Stimulated activated CD4-positive, alpha-beta T cell treated with anti-CD3 and anti-CD28 coated beads, Interleukin-2, amount 100 ng/mL, for 24 hours (primary cell): ENCODE measurements at places on chromosomes 1 and 21.

DNA sequence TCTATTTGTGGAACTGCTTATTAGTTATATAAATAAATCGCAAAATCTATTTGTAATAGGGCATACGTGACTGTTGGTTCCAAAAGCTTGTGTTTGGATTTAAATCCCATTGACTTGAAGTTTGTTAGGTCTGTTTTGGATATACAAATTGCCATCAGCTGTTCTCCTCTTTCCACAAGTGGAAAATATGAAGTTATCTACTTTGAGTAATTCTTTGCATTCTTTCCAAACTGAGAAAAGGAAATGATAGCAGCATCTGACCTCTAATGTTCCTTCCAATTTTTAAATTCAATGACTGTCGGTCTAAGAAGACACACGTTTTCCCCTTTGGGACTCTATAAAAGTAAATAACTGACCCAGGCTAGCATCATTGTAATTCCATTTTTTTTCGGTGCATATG is 165.7 kb upstream of the SGIP1 start:
- no peak for DNase-seq

DNA sequence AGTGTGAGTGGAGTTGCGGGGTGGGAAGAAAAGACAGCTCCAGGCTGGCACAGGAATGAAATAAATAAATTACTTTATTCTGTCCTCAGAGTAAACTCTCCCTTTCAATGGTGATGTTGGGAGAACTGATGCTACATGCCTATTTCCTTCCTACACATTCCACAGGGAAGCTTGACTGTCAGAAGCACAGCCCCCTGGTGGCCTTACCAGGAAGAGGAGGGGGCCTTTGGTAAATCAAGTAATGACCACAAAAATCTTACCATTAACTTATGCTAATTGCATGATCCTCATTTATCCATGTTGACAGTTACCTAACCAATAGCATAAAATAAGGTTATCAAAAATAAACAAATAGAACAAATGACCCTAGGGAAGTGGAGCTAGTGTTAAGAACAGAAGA is 605.0 kb upstream of the PKN2 start:
- DNase-seq, result no peak

DNA sequence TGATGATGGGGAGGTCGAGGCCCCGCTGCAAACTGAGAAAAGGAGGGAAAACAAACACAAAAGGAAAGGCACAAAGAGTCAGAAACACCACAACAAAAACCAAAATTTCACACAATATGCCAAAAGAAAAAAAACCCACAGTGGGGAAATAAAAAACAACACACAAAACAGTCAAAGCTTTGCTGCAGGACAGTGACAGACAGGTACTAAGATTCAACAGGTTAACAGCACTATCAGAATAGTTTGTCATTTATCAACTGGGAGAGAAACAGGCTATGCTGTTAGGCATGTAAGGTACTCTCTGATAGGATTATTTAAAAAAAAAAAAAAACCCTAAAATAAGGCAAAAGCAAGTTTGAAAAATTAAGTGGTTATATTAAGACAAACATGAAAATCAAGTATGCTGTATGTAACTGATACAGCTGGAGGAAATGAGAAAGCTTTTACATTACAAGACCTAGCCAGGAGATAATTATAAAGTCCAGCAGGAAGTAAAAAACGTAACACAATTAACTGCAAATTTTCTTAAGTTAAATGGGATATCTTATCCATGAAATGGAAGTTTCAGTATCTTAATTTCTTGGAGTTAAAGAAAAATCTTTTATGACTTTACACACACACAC is 179.0 kb downstream of the EIF4G3 start:
- no peak for DNase-seq

DNA sequence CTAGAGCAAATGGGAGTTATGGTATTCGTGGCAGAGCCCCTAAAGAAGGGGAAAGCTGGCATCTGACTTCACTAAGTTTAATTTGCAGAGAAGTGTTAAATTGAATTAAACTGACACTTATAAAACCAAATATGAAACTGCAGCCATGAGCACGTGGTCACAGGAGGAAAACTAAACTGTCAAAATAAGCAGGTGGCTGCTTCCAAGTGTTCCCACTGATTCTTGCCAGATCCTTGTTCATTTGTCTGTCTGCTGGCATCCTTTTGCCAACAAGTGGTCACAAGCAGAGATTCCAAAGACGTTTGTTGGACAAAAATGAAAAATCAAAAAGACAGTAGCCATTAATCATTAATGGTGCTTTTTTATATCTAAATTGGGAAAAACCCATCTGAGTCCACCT is 6.5 kb upstream of the CELA2B start:
- DNase-seq, result no peak

- peak; percentile 93 for DNase-seq
These were observed 13.2 kb downstream of the AGRN start for GRCh38 chr1:1033009-1033587.

- DNase-seq, result no peak
These were observed 1423.4 kb downstream of the NCAM2 start for GRCh38 chr21:22421416-22422180.

GRCh38 chr1:193680924-193681316 is 494.5 kb upstream of the B3GALT2 start:
- DNase-seq, result no peak

DNA sequence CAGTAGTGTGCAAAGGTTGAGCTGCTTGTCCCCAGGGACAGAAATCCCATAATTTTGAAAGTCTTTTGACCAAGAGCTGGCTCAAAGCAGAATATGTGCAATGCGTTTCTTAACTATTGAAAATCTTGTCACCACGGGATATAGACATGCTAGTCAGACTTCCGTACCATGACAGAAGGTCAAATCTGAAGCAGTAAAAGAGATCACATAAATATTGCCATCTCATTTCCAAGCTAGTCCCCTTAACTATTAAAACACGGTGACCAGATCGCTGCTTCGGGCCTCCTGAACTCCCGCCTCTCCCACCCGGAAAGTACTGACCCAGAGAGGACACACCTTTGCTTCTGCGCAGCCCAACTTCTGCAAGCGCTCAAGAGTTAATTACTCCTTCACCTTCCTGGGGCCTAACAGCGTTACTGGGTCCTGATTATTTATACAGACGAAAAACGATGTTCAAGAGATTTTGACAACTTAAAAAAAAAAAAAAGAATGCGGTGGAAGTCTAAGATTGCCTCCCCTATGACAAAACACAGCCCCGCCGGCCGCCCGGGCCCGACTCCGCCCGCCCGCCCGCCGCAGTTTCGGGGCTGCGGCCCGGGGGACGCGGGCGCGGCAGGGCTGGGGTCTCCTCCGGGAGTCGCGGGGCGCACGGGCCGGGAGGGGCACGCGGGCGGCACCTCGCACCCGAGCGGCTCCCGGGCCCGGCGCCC is 692 bp downstream of the SORT1 start:
- no peak for DNase-seq

GRCh38 chr1:173009597-173009996 is 41.1 kb downstream of the TNFSF18 start:
- no peak for DNase-seq

- DNase-seq, result peak; percentile 49
These were observed 569 bp upstream of the WARS2 start for GRCh38 chr1:119141020-119141424.

GRCh38 chr1:244952940-244953339 is 88.6 kb upstream of the HNRNPU start:
- no peak for DNase-seq

DNA sequence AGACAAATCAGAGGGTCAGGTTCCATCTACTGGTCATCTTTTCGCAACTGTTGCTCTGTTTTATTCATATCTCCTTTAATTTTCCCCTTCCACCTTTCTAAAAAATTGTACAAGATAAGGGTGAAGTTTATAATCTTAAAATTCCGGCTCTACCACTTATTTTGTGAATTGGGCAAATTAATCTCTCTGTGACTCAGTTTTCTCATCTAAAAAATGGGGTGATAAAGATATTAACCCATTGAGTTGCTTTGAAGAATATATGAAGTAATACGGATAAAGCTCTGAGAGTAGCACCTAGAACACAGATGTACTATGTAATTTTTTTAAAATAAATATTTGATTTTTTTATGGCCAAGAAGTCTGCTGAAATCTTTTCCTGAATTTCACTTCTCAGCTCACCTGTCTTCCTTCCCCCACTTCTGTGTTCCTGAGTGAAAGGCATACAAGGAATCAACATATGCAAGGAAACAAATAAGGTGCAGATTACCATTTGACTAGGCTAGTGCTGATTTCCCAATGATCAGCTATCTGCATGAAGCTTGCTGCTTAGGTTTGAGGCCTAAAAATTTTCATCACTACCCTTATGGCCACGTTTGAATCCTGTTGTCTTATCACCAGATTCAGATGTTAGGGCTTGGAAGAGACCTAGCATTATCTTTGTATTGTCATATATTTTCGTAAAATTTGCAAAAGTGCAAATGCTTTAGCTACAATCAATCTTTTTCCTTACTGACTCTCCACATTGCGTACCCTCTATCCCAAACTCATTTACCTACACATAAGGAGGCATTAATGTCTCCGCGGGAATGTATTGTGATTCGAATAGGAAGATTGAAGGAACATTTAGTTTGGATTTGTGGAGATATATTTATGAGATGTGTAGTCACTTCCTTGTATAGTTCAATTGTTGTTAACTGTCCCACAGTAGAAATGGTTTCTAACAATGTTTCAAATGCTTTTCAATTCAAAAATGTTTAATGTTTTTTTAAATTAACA is 718.3 kb upstream of the PTBP2 start:
- DNase-seq, result no peak

DNA sequence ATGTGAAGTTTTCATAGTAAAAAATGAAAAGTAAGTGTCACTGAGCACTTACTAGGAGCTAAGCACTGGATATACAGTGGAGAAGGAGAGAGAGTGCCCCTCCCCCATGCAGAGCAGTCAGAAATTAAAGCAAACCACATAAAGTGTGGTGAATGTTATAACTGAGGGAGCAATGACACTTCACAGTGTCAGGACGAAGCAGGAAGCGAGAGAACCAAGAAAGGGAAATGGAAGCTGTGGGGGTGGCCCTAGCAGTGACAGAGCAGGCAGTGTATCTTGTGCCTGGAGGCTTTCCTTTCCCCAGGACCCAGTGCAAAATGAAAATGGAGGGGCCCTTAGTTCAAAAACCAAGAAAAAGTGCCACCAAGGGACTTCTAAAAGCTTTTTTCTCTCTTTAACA is 21.5 kb upstream of the RCAN3 start:
- peak; percentile 62 for DNase-seq

GRCh38 chr1:162397039-162397448 is 14.9 kb downstream of the SH2D1B start:
- DNase-seq, result no peak

- peak; percentile 94 for DNase-seq
These were observed 31.8 kb upstream of the CFAP126 start for GRCh38 chr1:161399257-161399998.

DNA sequence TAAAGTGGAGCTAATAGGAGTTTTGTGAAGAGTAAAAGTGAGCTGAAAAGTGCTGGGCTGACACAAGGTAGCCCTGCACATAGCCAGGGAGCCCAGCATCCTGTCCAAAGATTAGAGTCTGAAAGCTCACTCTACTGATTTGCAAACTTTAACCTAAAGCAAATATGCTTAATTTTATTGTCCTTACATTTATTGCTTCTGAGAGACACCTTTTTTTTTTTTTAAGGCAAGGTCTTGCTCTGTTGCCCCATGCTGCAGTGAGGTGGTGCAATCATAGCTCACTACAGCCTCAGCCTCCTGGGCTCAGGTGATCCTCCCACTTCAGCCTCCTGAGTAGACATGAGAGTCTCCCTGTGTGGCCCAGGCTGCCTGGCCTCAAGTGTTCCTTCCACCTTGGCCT is 16.5 kb downstream of the MGST3 start:
- no peak for DNase-seq

GRCh38 chr1:156745881-156746280 is 5.0 kb upstream of the MRPL24 start:
- DNase-seq, result no peak

GRCh38 chr1:204151552-204152309 is at the start of gene ETNK2:
ETNK2 (minus strand) TSS chr1:204152044; CDS start chr1:204151852, 192 bp downstream.
- DNase-seq, result peak; percentile 48

DNA sequence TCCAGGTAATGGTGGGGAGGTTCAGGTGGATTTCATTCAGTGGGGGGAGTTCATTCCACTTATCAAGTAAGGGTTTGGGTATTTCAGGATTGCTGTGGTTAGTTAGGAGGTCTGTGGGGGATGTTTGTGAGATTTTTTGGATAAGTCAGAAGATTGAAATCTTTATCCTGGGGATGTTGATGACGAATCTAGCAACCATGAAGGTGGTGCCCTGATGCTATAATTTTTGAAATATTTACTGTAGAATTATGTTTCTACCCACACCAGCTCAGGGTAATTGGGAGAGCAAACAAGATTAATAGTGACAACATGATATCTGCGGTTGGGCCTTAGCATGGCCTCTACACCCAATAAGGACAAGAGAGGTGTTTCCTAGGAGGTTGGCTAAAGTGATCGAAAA is 28.3 kb downstream of the SUCO start:
- DNase-seq, result no peak

- DNase-seq, result no peak
These were observed 829 bp downstream of the KCNE1 start for GRCh38 chr21:34511181-34511580.

GRCh38 chr1:226476648-226477319 is 68.9 kb upstream of the PARP1 start:
- DNase-seq, result no peak
